ENCODE measurements at places on chromosomes 4 and X. TPM values are rescaled to one million over a fixed set of nuclear protein-coding genes. Genes with fewer than 3 reads are reported as not detected.

The VSIG1 gene
- 0.32 TPM for total RNA-seq

The ZIC3 gene
- total RNA-seq = not detected

The MED28 gene
- total RNA-seq = 9.6 TPM

The PF4V1 gene
- not detected for total RNA-seq

The SSX2B gene
- total RNA-seq = not detected

The RASSF6 gene
- total RNA-seq = not detected

The GUCY1A1 gene
- total RNA-seq = 0.39 TPM

The TLR1 gene
- total RNA-seq = not detected

The MAGEA12 gene
- not detected for total RNA-seq

The AREG gene
- total RNA-seq = 129 TPM

The TMEM129 gene
- total RNA-seq = 93.8 TPM

The SLC10A4 gene
- total RNA-seq = not detected

The BOD1L1 gene
- 14.0 TPM for total RNA-seq

The AR gene
- total RNA-seq = 3.6 TPM

The NPY2R gene
- not detected for total RNA-seq

The PABPC1L2A gene
- total RNA-seq = not detected

The SPANXC gene
- total RNA-seq = not detected

The CABS1 gene
- total RNA-seq = not detected

The SASH3 gene
- not detected for total RNA-seq

The JAKMIP1 gene
- total RNA-seq = not detected

The GPC4 gene
- 3.9 TPM for total RNA-seq

The RNF150 gene
- total RNA-seq = 7.4 TPM

The GPR34 gene
- total RNA-seq = not detected

Data from epithelial cell of alveolus of lung (primary cell).